Activated naive CD4-positive, alpha-beta T cell treated with anti-CD3 and anti-CD28 coated beads, Interleukin-2, amount 50 U/mL, for 16 hours (primary cell): ENCODE measurements at places on chromosomes 7 and 10.

DNA sequence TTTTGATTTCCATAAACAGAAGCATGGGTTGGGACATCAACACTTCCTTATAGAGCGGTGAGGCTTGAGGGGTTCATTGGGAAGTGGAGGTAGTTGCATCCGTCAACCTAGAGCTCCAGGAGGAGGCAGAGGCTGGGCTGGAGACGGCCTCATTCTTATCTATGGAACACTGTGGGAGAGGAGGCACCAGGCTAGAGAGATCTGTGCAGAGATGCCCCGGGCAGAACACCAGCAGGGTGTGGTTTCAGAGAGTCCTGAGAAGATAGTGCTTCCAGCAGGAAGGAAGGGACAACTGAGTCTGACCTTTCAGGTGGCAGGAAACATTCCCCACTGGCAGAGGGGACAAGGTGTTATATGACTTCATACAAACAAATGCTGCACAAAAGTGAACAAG, 56.7 kb downstream of the TCERG1L start:
- no peak for DNase-seq

DNA sequence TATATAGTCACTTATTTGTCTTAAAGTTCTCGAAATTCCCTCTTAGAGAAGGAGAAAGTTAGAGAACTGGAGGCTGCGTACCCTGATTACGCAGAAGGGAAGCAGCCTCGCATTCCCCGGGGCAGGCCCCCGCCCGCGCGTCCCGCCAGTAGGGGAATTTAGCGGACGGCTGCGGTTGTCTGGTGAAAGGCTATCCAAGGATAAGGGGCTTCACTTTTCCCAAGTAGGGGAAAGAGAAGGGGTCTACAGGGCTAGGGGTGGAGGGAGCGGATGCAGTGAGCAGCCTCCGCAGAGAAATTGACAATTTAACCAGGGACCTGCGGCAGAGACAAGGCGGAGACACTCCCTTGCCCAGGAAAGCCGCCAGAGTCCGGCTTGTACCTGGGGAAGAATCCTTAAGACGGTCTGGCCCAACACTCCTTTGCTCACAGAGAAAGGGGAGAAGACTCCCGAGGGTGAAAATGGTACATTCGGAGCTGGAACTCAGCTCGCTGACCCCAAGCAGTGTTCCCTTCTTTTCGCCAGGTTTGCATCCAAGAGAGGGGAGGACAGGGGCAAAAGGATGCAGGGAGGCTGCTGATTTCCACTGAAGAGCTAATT, 994 bp upstream of the MAGI2 start:
- DNase-seq = no peak

GRCh38 chr7:23121165-23121564, 15.6 kb downstream of the KLHL7 start:
- DNase-seq = no peak

- no peak for DNase-seq
These were observed 60.9 kb downstream of the CALML3 start for GRCh38 chr10:5585517-5586206.

- no peak for DNase-seq
These were observed 64.0 kb upstream of the CACUL1 start for GRCh38 chr10:118818621-118819221.

DNA sequence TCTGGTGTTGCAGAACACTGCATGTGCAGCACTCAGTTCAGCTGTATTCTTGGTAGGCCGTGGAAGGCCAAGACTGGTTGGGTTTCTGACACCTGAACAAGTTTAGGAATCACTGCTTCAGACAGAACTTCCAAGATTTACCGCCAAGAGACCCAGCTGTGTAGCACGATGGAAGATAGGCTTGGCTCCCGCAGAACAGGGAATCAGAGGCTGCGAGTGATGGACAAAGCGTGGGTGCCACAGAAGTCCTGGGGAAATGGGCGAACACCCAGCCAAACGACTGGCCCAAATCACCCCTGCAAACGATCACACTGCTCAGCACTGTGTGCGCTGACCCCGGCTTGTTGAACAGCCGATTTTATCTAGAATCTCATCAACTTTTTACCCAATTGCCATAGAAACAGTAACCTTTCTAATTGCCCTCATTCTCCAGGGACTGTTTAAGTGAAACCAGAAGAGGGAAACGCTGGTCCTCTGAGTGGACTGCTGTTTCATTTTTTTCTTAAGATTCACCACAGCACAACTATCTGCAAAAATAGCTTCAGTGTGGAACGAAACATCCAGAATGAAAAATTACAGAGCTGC, 17.9 kb downstream of the ZFAND2A start:
- DNase-seq = no peak

DNA sequence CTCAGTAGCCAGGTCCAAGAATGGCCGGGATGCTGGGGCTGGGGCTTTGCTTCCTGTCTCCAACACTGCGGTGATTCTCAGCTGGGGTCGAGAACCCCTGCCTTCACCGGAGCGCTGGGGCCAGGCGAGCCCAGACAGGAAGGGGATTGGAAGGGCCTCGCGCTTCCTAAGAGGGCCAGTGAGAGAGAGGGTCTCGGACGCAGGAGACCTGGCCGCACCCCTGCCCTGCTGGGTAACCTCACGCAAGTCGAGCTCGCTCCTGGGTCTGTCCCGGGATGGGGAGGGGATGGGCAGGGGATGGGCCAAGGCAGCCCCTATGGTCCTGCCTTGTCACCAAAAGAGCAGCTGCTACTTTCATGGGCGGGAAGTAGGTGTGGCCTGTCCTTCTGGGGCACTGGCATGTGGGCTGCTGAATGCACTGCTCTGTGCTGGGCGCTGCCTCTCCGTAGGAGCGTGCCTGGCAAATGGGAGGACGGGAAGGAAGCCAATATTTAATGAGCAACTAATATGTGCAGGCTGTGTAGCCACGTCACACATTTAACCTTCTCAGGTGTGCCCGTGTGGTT, 20.0 kb downstream of the KCNK18 start:
- peak; percentile 28 for DNase-seq

DNA sequence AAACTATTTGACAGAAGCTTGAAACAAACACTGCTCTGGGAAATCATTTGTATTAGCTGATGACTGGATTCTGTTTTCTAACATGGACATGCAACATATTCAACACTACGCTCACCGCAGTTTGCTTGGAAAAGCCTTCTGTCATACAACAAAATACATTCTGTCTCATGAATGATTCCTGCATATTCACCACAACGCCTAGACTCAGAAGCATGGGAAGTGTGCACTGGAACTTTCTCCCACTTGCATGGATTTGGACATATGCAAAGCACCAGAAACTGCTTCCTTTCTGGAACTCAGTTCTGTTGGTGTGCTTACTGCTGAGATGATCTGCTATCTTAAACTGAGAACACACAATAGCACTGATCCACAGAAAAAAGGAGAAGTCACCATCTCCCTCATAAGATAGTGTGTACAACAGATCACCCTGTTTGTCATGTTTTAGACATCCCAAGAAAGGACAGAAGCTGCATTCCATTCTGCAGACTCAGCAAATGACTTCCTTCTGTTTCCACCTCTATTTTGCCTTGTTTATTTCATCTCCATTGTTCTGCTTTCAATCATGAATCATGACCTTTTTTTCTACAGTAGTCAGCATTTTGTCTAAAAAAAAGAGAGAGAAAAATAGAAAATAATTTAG, 115.8 kb downstream of the HTR7 start:
- DNase-seq = no peak

- DNase-seq = no peak
These were observed 203.2 kb downstream of the ARL4A start for GRCh38 chr7:12890586-12890985.

- no peak for DNase-seq
These were observed 219.1 kb downstream of the PHTF2 start for GRCh38 chr7:78017591-78018100.

GRCh38 chr10:121325490-121326231, 272.6 kb downstream of the FGFR2 start:
- DNase-seq = no peak

- no peak for DNase-seq
These were observed 280.1 kb downstream of the SKAP2 start for GRCh38 chr7:26584326-26584725.

DNA sequence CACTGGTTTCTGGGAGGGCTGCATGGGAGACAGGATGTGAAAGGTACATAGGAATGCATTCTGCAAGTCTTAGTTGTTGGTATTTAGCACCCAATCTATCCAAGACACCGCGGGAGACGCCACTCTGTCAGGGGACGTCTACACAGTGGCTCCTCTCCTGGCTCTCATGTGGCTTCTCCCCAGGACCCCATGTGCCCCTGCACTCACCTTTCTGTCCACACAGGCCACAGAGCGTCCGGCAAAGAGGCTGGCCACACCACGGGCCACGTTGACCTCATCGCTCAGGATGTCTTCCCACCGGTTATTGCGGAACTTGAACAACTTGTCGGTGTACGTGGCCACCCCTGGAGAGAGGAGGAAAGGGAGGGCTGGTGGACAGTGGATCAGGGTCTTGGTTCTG, 73.4 kb downstream of the GOLGA7B start:
- DNase-seq = no peak

DNA sequence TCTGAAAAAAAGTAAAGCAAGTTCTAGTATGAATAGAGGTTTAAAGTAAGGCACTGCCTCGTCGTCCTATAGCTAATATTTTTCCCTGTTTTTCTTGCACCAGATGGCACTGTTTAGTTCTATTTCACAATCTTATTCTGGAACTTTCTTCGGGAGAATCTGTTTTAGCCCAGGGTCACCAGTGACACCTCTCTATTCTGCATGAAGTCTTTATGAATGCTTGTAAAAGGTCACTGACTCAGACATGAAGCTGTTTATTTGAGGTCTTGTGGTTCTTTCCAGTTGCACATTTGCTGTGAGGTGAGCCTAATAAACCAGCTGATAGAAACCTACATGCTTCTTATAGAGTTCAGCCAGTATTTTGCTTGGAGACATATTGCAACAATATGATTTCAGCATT, 444.3 kb downstream of the AUTS2 start:
- no peak for DNase-seq

DNA sequence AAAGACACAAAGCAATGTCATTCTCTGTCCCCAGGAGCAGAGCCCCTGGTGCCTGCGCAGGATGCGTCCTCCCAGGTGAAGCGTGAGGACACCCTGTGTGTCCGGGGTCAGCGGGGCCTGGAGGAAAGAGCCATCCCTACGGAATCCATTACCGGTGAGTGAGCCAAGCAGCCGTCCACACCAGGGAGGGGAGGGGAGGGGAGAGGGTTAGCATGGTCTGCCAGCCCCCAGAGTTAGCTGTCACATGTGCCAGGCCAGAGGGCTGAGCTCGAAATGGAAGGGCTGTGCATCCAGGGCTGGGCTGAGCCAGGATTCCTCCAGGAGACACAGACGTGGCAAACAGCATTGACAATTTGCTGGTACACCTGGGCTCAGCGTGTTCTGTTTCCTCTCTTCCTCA, 15.2 kb downstream of the ZNF282 start:
- DNase-seq = no peak
